Muscle of arm (tissue), 14 donors: ENCODE measurements at places on chromosomes 12 and 14.

DNA sequence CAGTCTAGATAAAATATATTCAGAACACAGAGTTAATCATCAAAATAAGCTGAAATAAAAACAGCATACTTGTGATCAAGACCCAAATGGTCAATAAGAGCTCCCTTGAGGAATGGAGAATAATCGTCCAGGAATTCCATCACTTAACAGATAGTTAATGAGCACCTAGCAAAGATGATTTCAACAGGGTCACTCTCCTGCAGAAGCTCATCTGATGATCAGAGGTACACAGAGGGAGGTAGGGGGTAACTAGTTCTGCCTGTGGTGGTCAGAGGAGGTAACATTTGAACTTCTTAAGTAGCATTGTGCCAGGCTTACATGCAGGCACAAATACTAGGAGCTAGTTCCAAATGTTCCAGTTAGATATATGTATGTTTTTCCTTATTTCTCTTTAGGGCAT, 9.5 kb downstream of the MED13L start:
- no peak for DNase-seq

GRCh38 chr12:64877363-64878004, 53.0 kb downstream of the TBC1D30 start:
- no peak for DNase-seq

DNA sequence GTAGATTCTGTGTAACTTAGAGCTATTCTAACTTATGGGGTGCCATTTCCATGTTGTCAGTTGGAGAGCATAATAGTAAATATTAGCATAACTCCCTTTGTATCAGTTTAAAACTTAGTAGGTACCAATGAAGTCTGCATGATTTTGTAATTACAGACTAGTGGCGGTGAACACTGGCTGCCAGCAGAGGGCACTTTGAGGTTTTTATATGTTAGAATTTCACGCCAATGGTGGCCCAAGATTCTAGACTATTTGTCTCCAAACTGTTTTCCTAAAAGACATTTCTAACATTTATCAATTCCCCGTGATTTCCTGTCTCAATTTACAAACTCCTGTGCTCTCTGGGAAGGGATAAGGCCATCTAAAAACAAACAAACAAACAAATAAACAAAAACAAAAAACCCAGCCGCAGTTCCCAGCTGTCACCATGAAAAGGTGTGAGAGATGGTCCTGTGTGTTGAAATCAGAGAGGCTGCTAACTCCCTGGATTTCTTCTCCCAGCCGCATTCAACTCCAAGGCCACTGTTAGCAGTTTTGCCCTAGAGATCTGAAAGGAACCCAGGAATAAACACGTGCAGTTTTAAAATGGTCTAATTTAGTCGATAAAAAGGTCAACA, 57.6 kb downstream of the BRMS1L start:
- DNase-seq, result peak; percentile 16

- no peak for DNase-seq
Observed at GRCh38 chr12:120832737-120833136, 71.4 kb downstream of the SPPL3 start.

GRCh38 chr12:64583771-64584421, 26.4 kb upstream of the RASSF3 start:
- no peak for DNase-seq

DNA sequence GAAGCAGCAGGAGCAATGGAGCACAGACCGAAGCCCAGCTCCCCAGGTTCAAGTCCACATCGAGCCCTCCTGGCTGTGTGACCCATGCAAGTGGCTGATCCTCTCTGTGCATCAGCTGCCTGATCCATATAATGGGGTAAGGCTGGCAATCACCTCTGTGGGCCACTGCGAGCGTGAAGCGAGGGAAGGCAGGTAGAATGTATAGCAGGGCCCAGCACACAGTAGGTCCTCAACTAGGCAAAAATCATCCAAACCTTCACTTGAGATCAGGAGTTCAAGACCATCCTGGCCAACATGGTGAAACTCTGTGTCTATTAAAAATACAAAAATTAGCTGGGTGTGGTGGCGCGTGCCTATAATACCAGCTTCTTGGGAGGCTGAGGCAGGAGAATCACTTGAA, 102.6 kb downstream of the SCARB1 start:
- no peak for DNase-seq

GRCh38 chr14:101594511-101595148, 33.3 kb downstream of the DIO3 start:
- no peak for DNase-seq

- no peak for DNase-seq
Observed at GRCh38 chr12:2691345-2692071, 103.3 kb upstream of the FKBP4 start.

GRCh38 chr12:107374161-107374840, 281.0 kb upstream of the CRY1 start:
- DNase-seq, result peak; percentile 16

- no peak for DNase-seq
Observed at GRCh38 chr14:42140001-42140400, 533.3 kb downstream of the LRFN5 start.

DNA sequence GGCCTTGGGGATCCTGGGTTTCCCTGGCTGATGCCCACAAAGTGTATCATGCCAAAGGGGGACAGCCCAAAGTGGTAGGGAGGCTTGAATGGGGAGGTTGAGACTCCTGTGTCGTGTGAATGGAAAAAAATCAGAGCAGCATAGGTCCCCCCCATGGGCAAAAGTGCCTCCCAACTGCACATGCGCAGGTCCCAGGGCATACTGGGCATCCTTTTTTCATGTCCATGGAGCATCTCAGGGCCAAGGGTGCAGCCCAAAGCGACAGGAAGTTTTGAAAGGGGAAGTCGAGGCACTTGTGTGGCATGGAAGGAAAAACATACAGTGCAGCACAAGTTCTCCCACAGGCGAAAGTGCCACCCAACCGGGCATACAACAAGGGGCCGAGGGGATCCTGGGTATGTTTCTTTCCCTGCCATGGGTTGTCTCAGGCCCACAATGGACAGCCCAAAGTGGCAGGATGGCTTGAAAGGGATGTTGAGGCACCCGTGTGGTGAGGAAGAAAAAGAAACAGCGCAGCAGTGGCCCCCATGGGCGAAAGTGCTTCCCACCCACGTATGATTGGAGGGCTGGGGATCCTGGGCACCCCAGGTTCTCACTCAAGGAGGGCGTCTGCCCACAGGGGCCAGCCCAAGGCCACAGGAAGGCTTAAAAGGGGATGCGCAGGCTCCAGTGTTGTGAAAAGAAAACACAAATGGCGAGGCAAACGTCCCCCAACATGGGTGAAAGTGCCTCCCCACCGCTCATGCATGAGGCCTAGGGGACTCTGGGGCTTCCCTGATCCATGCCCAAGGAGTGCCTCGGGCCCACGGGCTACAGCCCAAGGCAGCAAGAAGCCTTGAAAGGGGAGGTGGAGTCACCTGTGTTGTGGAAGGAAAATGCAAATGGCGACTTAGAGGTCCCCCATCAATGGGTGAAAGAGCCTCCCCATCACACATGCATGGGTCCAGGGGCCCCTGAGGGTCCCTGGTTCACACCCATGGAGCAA, 573.7 kb downstream of the ALG10 start:
- DNase-seq, result no peak

DNA sequence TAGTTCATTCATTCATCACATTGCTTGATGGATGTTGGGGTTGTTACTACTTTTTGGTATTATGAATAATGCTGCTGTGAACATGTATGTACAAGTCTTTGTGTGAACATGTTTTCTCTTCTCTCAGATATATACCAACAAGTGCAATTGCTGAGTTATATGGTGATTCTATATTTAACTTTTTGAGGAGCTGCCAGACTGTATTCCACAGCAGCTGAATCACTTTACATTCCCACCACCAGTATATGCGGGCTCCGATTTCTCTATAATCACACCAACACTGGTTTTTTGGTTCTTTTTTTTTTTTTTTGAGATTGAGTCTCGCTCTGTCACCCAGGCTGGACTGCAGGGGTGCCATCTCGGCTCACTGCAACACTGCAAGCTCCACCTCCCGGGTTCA, 22.2 kb upstream of the PLEKHG6 start:
- DNase-seq, result no peak
